ENCODE measurements at places on chromosomes 11 and 22.

DNA sequence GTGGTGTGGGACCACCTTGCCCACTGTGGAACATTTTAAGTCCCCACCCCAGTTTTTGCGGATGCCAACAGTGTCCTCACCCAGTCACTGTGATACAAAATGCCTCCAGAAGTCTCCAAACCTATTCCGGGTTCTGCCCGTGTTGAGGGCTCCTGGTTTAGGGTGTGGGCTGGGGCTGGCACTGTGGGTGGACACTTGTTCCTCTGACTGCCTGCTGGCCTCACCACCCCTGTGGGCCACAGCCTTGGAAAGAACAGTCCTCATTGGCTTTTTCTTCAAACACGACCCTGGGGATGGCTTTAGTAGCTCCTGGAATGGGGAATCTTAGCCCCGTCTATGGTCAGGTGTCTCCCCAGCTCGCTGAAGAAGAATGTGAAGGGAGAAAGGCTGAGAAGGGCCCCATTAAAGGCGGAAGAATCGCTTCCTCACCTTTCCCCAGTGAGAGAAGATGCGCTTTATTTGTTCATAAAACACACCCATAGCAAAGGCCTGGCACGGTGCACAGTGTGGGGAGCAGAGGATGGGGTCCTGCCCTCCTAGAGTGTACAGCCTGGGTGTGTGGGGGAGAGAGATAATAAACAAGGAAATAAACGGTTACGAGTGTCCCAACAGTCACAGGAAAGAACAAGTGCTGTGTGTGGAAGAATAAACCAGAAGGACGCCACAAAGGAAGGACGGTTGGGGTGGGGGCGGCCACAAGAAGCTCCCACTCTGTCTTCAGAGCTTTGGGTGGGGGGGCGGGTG lies 91.6 kb upstream of the SLC22A12 start:
- no peak for DNase-seq

DNA sequence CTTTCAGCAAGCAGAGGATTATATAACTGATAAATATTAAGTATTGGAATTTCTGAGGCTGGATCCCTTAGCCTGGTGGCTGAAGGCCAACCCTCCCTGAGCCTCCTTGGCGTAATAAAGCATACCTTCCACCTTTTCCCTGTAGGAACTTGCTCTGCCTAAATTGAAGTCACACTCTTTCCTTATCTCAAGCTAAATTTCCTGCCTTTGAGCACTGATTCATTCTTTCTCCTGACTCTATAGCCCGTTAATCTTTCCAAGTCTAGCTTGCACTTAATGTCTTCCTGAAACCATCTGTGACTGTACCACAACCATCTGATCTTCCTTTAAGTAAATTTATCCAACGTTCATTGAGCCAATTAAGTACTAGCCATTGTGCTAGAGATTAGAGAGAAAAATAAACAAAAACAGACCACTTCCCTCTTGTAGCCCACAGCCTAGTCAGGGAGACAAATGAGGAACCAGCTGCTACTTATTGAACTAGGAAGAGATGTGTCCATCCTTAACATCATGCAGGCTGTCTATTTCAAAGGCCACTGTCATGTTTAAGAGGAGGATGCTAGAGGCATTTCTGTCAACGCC lies 62.9 kb downstream of the GRK3 start:
- DNase-seq = no peak

GRCh38 chr11:1567052-1567720 lies 4.9 kb downstream of the DUSP8 start:
- DNase-seq = no peak

DNA sequence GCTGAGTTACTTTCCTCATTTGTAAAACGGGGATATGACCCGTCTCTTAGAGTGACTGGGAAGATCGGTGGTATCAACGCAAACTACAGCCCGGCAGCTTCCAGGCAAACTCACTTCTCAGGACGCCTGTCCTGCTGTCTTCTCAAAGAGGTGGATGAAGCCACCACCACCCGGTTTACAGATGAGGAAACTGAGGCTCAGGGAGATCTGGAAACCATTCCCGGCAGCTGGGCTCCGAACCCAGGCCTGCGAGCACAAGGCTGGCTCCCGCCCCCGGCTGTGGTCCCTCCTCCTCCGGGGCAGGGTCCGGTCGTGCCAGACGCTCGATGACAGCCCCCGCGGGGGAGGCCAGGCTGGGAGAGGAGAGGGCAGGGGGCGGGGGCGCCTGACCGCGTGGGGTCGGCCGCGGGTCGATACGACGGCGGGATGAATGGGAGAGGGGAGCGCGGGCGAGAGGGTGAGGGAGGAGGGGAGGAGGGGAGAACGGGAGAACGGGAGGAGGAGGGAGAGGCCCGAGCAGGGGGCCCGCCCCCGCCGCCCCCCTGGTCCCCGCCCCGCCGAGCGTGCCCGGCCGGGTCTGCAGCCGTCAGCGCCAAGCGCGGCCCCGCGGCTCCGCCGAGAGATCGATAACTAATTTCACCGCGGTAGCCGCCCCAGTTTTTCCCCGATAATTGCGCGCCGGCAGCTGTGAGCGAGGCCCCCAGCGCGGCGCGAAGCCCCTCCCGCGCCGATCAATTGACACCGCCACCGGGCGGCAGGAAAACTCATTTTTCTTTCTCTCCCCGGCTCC lies 14.0 kb downstream of the IGLL1 start:
- DNase-seq = no peak

GRCh38 chr11:121964591-121964990 lies 151.4 kb downstream of the BLID start:
- DNase-seq = peak; percentile 77

DNA sequence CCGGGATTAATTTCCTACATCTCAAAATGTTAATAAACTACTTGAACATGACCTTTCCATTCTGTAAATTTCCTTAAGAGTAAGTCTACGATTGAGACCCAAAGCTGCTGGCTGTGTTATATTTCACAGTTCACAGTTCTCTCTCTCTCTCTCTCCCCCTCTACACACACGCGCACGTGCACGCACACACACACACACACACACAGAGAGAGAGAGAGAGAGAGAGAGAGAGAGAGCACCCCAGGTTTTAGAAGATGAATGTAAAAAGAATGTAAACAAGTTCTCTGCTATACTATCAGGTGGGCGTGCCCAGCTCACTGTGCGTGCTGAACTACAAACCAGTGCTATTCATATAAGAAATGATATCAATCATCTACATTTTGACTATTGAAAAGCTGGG lies 3.3 kb downstream of the BDNF start:
- peak; percentile 52 for DNase-seq

DNA sequence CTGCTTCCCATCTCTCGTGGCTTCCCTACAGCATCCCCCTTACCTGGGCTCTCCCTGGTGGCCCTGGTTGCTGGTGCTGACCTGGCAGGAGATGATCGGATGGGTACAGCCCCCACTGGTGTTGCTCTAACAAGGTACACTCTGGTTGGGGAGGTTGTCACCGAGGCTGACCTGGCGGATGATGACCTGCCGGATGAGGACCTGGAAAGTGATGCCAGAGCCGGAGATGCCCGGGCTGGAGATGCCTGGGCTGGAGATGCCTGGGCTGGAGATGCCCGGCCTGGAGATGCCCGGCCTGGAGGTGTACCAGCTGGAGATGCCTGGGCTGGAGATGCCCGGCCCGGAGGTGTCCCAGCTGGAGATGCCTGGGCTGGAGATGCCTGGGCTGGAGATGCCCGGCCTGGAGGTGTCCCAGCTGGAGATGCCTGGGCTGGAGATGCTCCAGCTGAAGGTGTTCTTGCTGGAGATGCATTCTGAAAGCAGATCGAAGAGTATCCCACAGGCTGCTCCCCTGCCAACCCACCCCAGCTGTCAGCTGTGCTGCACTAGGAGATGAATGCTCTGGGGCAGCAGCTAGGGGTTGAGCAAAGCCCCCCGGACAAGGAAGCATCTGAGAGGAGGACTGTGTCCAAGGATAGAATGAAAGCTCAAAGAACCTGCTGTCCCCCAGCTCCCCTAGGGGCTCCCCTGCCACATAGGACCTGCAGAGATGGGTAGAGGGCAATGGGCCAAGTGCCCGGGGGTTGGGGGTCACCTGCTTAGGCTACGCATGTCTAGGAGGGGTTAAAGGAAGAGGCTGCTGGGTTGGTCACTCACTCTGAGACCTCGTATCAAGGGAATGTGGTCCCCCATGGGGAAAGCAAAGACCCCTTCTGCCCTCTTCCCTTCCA lies 10.6 kb downstream of the TMPRSS13 start:
- no peak for DNase-seq

DNA sequence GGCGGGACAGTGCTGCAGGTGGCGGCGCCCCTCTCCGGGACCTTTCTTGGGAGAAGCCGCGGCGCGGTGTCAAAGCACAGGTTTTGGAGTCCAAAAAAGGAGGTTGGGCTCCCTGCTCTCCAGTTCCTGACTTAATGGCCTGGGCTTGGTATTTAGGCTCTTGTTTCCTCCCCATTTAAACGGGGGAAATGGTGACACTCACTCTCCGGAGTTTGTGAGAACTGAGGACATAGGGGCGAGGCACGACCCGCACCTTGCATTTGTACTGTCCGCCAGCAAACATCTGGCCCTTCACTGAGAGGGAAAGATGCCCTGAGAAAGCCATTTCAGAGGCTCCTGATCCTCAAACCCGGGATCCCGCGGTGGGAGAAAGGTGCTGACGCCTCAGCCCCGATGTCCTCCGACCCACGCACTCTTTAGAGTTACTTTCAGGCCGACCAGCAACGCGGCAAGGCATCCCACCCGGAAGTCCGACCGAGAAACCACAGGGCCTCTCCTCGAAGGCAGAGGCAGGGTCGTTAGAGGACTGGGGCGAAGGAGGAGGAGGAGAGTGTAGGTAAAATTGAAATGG lies 2.9 kb upstream of the WDR74 start:
- peak; percentile 15 for DNase-seq

DNA sequence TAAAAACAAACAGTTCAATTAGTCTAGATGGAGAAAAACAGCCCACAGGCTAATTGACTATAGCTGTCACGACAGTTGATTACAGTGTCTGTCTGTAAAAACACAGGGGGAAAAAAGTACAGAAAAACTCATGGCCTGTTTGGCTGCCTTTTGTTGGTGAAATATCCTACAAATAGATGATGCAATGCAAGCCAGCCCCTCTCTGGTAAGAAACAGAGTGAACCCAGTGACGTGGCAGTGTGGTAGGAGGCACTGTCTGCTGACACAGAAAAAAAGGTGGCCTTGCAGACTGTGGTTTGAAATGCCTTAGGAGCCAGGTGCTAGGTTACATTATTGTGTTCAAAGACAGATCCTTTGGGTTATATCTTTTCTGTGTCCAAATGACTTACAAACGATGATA lies 431.4 kb upstream of the CCDC90B start:
- DNase-seq = peak; percentile 8

All from fibroblast of skin of scalp (primary cell).